ENCODE measurements at places on chromosomes 11 and 22.

GRCh38 chr22:20107471-20107901, 8.4 kb upstream of the RANBP1 start:
- no peak for DNase-seq

DNA sequence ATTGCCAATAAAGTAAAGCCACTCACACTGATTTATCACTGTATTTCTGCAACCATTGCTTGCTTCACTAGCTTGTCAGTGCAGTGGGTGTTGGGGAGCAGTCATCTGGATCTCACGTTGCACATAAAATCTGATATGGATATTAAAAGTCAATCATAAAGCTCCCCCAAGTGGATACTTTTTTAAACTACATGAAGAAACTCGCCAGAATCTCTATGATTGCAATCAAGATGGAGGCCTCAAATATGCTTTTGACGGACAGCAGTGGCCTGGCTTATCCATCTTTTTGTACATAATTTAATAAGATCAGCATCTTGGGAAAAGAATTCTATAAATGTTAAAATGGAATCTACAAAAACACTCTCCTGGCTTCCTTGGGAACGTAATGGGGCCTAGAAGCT, 137.7 kb downstream of the WT1 start:
- DNase-seq = no peak

- DNase-seq = no peak
Measured at GRCh38 chr11:44213148-44213547, 96.8 kb downstream of the ALX4 start.

DNA sequence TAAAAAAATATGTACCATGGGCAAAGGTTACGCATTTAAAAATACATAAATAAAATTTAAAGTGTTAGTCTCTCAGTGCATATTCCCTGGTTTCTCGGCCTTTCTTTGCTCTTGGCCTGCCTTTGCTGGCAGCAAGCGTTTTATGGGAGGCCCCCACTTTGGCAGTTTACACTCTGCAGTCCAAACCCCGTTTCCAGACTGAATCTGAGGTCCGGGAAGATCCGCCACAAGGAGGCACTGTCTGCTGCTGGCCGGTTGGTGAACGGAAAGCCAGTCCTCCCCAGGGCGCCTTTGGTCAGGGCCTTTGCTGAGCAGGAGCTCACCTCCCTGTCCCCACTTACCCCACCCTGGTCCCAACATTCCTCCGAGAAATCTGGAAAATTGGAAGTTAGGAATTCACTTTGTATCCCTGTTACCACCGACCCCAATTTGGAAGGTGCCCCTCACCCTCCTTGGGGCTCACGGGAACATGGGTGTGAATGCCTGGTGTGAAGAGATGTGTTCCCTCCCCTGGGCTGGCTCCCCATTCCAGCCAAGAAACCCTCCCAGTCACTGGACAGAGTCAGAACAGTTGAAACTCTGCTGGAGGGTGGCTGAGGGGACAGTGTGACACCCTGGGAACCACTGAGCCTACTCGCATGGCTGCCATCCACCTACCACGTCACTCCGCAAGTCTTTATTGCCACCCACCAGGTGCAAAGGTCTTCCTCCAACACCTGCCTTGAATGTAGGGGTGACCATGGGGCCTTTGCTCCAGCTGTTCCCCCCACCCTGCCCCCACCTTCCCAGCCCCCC, 9.4 kb upstream of the SF1 start:
- no peak for DNase-seq

- DNase-seq = peak; percentile 95
Measured at GRCh38 chr11:34789196-34789834, 126.9 kb downstream of the APIP start.

DNA sequence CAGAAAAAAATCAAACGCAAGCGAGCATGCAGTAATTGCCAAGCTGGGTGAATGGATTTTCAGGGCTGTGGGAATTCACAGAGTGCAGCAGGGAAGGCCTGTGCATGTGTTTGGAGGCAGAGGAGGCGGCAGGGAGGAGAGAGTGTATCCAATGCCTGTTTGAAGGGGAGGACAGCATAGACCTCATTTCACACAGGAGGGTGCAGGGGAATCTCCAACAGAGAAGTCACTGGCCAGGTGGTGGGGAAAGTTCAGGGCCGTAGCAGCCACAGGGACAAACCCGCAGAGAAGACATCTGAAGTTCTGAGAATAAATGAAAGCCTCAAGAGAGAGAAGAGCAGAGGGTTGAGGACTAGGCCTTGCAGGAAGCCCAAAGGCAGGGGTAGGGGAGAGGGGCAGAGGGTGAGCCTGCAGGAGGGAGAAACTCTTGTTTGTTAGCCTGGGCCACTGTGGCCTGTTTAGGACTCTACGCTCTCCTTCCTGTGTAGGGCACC, 19.2 kb upstream of the KDM2A start:
- DNase-seq = no peak

DNA sequence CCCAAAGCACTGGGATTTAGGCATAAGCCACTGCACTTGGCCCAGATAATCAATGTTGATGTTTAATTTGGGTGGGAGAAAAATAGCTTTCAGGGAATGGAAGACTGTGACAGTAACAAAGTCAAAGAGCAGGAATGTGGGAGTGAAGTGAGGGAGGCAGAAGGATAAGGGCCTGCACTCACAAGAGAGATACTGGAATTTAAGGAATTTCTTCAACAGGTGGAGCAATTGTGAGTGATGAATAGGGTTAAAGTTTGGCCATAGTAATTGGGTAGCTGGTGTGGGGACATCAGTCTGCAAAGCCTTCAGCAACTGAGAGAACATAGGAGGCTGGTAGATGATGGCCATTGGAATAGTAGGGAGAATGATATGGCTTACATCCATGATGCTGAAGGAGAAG, 8.6 kb upstream of the APBB1 start:
- DNase-seq = no peak

- DNase-seq = peak; percentile 7
Measured at GRCh38 chr11:119618208-119618909, 110.6 kb downstream of the NECTIN1 start.

- DNase-seq = no peak
Measured at GRCh38 chr11:7281809-7282208, 30.1 kb downstream of the SYT9 start.

DNA sequence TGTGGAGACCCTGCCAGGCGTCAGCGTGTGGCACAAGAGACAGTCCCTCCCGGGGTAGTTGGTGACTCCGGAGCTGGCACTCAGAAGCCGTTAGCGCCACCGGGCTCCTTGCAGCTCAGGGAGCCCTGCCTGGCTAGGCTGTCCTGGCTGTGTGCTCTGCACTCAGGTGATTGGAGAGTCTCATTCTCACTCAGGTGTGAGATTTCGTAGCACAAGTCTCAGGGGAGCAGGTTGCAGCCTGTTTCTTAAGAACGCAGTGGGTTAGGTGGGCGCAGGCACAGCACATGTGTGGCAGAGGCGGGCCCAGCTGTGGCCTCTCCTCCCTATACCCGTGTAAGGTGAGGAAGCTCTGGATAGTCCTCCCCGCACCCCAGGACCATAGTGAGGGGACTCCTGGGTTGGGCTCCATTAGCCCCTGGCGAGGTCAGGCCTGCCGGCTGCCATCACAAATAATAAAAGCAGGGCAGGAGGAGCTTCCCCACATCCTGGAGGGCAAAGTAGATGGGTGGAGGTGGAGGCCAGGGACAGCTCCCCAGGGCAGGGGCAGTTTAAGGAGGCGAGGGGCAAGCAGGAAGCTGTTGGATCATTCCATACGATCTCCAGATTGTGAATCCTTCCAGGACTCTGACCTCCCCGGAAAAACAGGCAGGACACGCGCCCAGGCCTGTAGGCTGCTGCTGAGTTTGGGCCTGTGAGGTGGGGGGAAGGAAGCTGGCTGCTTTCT, 39.4 kb downstream of the SBF1 start:
- no peak for DNase-seq

DNA sequence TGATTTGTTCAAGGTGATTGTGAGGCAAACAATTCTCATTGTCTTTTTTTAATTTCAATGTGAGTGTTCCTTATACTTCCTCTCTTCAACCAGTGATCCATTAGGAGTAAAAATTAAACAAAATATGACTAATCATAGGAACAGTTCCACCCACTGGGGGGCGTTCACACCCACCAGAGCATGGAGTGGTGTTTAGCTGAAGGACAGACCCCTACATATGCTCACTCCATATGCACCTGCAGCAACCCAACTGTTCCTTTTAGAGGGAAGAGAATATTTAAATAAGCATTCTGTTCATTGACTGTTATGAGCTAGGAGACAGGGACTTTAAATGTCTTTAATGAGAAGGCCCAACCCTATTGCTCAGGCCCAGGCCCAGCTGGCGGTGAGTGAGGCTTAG, 78.7 kb upstream of the DRD2 start:
- DNase-seq = no peak

- DNase-seq = no peak
Measured at GRCh38 chr11:45772986-45773785, 31.8 kb upstream of the SLC35C1 start.

DNA sequence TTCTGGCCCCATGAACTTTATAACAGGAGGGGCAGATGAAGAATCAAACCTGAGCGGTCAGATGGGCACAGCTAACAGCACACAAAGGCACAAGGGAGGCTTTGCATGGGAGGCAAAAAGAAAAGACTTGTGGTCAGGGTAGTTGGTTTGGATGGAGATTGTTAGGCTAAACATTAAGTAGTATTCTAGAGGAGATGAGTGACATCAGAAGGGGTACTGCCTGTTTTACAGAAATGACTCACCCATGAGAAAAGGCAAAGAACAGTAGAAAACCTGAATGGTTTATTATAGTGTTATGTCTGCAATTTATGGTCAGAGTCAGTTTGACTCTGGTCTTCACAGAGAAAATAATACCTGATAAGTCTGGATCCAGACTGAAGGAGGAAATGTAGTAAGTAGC, 129.8 kb upstream of the KIRREL3 start:
- no peak for DNase-seq

- DNase-seq = no peak
Measured at GRCh38 chr11:69957849-69958248, 120.3 kb upstream of the ANO1 start.

GRCh38 chr11:75667831-75668450, 897 bp downstream of the MAP6 start:
- DNase-seq = peak; percentile 77

- no peak for DNase-seq
Measured at GRCh38 chr11:104148706-104149105, 15.2 kb downstream of the PDGFD start.

GRCh38 chr11:66546966-66547661, 411 bp downstream of the ACTN3 start:
- no peak for DNase-seq

- no peak for DNase-seq
Measured at GRCh38 chr22:47695176-47695575, 932.7 kb downstream of the TBC1D22A start.

DNA sequence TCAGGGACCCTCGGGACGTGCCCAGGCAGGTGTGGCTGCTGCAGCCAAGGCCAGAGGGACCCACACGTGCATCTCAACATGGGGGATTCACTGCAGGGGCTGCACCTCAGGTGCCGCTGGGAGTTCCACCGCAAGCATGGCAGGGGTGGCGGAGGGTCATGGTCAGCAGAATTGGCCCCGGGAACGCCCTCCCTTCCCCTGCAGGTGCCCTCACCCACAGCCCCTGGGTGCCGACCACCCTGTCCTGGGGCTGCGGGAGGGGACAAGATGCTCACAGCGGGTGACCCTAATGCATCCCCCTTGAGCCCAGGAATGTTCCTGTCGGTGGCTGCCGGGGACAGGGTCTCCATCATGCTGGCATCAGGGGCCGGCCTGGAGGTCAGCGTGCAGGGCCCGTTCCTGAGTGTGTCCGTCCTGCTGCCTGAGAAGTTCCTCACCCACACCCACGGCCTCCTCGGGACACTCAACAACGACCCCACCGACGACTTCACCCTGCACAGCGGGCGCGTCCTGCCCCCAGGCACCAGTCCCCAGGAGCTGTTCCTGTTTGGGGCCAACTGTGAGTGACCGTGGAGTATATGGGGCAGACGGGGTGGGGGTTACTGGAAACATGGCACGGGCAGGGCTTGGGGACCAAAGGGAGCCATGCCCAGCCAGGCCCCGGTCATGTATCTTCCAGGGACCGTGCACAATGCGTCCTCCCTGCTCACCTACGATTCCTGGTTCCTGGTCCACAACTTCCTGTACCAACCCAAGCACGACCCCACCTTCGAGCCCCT, 5.8 kb downstream of the SUSD2 start:
- DNase-seq = no peak

DNA sequence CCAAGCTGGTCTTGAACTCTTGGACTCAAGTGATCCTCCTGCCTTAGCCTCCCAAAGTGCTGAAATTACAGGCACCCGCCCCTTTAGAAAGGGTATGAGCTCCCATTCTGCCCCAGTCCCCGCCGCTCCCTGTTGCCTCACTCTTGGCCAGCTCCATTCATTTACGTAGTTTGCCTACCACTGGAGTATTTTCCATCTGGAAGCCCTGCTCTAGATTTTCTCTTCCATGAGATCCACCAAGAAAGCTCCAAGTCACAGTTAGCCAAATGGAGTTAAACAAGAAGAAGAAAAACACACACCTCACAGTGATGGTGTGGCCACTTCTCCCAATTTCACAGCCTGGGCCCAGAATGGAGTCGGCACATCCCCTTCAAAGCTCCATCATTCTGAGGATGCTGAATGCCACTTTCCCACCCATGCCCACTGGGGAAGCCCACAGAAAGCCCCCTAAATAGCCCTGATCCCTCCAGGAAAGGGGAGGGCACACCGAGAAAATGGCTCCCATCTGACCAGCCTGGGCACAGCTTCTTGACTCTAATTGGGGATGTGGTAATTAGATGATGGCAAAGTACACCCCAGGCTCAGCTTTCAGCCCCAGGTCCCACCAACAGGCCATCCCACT, 381.2 kb downstream of the MN1 start:
- no peak for DNase-seq

GRCh38 chr11:10893714-10894151, 35.9 kb upstream of the ZBED5 start:
- DNase-seq = no peak

DNA sequence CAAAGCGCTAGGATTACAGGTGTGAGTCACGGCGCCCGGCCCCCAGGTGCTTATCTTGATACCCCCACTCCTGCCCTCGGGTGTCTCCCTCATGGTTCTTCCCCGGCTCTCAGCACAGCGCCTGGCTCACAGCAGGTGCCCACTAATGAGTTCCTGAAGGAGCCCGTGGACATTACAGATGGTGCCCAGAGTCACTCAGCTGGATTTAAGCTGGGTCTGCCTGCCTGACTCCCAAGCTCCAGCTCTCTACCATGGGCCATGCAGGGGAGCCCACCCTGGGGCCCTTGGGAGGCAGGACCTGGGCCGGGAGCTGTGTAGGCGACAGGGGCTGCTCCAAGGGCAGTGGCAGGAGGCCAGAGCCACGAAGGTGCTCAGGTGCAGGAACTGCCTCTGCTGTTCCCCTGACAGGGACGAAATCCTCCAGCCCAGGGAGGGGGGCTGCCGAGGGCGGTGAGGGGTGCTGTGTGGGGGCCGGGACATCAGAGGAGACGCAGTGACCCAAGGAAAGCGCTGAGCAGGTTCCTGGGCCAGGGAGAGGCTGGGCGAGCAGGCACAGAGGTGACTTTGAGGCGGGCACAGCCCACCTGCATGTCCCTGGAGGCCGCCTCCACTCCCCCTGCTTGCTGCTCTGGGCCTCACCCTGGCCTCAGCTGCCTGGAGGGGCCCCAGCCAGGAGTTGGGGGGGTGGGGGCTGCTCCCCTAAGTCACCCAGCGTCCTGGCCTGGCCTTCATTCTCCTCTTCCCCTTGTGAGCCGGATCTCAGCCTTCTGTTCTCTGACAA, 14.6 kb upstream of the FLRT1 start:
- no peak for DNase-seq

- no peak for DNase-seq
Measured at GRCh38 chr11:78606667-78607066, 32.0 kb upstream of the NARS2 start.

- no peak for DNase-seq
Measured at GRCh38 chr11:58575377-58576020, at the start of gene LPXN. Gene LPXN, minus strand, starts transcription at chr11:58575856. Its CDS starts 84 bp downstream, at chr11:58575772.

GRCh38 chr11:69352715-69353319, 58.9 kb downstream of the MYEOV start:
- DNase-seq = no peak

GRCh38 chr22:43152357-43153071, 1.2 kb downstream of the TSPO start:
- DNase-seq = no peak
